ENCODE measurements at places on chromosomes 2 and 18.

GRCh38 chr2:124151691-124152090 lies 126.6 kb downstream of the CNTNAP5 start:
- DNase-seq: no peak

DNA sequence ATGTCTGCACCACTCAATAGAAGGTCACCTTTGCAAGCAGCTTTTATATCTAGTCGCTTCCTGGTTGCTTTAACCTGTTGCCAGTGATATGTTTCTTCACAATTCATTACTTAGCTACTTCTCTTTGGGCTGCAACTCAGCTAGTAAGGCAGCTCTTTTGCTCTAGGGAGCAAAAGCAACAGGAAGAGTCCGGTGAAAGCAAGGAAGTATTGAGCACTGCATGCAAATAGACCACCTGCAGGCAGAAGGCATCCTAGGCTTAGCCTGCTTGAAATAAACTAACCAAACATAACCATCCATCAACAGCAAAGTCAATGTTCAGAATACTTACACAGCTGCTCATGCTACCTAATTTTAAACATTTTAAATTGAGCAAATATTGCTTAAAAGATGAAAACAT lies 529.2 kb upstream of the LINC00305 start:
- no peak for DNase-seq

DNA sequence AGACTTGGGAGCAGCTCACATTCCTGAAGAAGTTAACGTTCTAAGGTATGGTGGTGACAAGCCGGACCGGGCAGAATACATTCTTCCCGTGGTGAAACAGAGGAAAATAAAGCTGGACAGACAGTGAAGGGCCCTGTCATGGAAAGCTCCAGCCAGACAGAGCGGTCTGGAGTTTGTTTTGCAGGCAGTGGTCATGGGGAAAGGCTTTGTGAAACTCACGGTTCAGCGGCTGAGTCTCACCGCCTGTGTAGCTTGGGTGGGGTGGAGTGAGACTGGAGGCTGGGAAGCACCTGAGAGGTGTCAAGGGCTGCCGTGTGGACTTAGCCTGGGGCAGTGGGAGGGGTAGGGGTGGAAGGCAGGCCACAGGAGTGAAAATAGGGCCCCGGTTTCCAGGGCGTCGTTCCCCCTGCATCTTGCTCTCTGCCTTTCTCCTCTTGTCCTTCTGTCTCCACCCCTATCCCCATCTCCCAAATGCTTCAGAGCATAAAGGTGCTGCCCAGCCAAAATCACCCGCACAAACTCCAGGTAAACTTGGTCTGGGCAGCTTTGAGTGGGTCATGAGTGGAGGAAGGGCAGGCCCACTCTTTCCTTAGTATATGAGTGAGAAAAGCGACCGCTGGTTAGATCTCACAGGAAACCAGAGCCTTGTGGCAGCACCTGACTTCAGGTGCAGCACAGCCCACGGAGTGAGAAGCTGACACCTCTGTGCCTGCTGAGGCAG lies 11.4 kb upstream of the SLC20A1 start:
- no peak for DNase-seq

DNA sequence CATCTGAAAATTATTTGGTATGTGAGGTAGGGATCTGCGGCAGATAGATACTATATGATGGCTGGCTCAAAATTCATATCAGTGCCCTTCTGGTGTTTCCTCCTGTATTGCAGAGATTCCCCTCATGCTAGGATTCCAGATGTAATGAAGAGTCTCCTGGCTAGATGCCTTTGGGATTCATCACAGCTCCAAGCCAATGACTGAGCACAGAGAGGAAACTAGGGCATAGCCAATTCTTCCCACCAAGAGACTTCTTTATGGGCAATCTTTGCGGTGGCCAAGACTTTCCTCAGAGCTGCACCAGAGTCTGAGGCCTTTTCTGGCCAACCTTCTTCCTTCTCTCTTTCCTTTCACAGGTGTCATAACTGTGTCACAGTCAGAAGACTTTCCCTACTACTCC lies 25.5 kb upstream of the CIB4 start:
- no peak for DNase-seq

GRCh38 chr18:30334781-30335180 lies 707.8 kb downstream of the DSC3 start:
- no peak for DNase-seq

- DNase-seq: no peak
Observed at GRCh38 chr2:30511122-30512083, 64.4 kb downstream of the LCLAT1 start.

GRCh38 chr18:44541781-44542180 lies 138.9 kb upstream of the SETBP1 start:
- DNase-seq: no peak

GRCh38 chr2:196170606-196171247 lies 651 bp downstream of the STK17B start:
- no peak for DNase-seq

- no peak for DNase-seq
Observed at GRCh38 chr2:235497096-235497495, 3.3 kb downstream of the AGAP1 start.

- DNase-seq: no peak
Observed at GRCh38 chr2:222468346-222468745, 44.0 kb downstream of the SGPP2 start.

GRCh38 chr2:144547494-144547893 lies 27.6 kb upstream of the ZEB2 start:
- DNase-seq: no peak

DNA sequence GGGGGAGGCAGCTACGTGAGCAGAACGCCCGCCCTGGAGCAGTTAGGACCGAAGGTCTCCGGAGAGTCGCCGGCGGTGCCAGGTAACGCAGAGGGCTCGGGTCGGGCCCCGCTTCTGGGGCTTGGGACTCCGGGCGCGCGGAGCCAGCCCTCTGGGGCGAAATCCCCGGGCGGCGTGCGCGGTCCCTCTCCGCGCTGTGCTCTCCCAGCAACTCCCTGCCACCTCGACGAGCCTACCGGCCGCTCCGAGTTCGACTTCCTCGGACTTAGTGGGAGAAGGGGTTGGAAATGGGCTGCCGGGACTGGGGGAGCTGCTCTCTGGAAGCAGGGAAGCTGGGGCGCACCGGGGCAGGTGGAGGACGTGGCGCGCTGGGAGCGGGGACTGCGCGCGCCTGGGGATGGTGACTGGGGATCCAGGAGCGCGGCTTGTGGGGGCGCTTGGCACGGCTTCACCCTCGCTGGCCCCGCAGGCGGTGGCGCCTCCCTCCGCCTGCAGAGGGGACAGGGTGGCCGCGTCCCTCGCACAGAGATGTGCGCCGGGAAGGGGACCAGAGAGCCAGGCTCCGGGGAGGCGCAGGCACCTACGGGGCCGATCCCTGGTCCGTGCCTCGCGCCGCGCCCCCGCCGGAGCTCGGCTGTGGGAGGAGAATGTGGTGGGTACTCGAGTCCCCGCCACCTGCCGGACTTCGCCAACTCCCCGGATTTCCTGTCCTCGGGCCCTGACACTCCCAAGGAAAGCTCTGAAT lies 688 bp downstream of the CDH20 start:
- DNase-seq: no peak

DNA sequence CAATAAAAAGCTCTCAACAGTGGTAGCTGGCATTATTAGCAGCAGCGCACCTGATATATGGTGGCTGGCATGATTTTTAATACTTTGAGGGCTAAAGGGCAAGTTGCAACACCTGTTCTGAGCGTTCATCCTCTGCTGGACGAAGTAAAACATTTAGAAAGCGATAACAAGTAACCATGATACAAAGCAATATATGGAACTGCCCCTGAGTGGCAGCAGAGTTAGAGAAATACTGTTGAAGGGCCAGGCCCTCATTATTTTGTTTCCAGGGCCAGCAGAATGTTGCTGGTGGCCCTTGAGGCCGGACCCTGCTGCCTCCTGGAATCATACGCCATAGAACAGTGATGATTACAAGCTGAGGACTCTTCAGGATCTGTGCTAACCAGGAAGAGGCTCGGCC lies 47.8 kb downstream of the ARHGEF4 start:
- no peak for DNase-seq

DNA sequence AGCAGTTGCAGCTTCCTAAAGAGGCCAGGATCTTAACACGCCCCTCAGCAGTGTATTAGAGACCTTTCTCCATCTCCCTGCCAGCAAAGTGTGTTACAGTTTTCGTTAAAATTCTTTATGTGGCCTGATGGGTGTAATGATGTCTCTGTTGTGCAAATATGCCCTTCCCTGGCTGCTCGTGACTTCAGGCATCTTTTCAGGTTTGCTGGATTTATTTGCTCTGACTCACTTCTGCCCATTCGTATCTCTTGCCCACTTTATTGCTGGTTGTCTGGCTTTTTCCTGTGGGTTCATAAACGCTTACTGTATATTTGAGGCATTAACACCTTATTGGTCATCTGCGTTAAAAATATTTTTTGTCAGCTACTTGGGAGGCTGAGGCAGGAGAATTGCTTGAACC lies 134.5 kb downstream of the ASB1 start:
- no peak for DNase-seq

DNA sequence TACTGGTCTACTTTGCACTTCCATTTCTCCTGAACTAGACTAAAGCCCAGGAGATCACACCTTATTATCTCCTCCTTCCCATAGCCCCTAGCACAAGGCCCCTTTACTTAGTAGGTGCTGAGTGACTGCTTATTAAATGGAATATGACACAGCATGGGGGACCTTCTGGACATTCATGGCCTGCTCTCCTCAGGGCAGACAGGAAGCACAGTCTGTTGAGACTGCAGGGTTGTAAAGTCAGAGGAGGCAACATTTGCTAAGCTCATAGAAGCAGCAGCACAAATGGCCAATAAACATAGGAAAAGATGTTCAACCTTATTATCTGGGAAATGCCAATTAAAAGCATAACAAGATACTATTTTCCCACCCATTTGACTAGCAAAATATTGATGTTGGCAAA lies 75.3 kb downstream of the DNMT3A start:
- no peak for DNase-seq

- DNase-seq: no peak
Observed at GRCh38 chr2:213740453-213740852, 456.2 kb downstream of the SPAG16 start.

- no peak for DNase-seq
Observed at GRCh38 chr2:62199392-62200125, 3.6 kb downstream of the B3GNT2 start.

GRCh38 chr2:763766-764525 lies 86.7 kb upstream of the TMEM18 start:
- no peak for DNase-seq

DNA sequence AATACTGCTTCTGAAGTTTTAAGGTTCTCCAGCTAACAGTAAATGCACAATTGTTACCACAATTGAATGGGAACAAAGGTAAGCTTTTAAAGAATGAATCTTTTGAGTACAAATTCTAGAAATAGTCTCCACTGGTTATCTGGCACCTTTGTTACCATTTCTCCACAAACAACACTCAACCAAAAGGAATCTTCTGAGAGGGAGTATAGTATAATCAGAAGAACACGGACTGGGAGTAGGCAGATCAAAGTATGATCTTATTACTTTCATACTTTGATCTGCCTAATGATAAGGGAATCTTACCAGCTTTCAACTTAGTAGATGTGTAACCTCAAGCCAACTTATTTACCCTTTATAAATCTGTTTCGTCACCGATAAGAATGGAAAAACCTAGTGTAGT lies 1.4 kb downstream of the CEP76 start:
- DNase-seq: no peak

DNA sequence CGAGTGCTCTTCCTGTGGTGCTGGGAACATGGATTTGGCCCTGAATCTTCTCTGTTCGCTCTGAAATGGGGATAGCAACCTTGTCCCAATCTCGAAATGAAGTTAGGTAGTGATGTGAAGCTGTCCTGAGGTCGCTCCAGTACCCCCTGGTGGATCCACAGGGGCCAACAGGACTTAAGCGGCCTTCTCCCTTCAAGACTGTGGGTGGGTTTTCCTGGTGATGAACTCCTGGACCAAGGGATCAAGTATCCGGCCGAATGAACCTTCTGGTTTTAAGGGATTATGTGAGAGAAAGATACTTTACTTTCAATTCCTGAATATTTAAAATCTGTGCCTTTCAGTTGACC lies 156.5 kb downstream of the NAPG start:
- no peak for DNase-seq

- DNase-seq: no peak
Observed at GRCh38 chr18:56696966-56697365, 45.8 kb downstream of the WDR7 start.

DNA sequence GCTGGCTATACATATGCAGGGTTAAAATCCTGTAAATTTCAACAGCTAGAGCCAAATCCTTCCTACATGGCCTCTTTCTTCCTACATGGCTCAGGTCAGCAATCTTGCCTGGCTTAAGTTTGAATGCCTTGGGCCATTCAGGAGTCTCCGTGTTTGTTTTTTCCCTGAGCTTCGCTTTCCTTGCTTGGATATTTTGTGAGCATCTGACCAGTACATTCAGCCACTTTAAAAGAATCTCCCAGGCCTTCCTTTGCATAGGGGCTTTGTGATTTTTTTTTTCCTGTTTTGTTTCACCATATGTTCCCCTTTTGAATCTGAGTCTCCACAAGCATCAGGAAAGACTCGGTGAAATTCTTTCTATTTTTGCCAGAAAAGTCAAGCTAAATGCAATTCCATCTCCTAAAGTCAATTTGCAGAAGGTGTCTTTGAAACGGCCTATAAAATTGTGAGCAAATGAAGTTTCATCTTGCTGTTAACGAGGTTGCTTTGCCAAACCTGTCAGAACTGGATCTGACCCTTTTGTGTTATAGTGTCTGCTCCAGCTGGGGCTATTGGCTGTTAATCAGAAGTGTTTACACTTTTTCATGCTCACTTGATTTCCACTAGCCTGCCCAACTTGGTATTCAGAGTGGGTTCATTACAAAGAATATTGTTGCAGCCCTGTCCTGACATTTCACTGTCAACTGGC lies 256.9 kb downstream of the DCC start:
- no peak for DNase-seq

DNA sequence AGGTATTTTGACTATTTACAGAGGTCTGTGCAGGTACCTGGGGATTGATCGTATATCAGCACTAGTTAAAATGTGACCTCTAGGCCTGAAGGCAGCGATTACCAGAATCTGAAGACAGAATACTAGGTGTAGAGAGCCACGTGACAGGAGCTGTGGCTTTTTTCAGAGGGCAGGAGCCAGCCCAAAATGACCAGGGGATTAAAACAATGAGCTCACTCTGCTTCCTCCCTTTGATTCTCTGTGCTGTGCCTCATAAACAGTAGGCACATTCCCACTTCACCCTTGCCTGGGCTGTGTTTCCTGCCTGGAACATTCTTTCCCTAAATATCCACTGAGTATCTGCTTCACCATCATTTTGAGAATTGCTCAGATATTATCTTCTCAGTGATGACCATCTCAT lies 15.2 kb downstream of the ITGAV start:
- no peak for DNase-seq

- DNase-seq: no peak
Observed at GRCh38 chr18:23350188-23350587, 102.9 kb upstream of the RIOK3 start.

DNA sequence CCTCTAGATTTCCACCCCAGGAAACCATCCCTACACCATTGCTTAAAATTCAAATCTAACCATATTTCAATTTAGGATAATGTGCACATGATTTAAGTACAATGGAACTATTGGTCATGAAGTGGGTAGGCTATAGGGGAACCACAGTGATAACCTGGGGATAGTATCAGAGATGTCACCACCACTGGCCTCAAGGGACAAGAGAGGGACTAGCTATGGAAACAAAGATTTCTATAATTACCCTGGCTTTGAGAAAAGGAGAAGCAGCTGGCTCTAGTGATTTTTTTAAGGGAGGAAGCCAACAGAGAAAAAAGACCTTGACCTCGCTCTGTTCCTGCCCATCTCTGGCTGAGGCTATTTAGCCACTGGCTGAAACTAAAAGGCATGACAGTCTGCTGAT lies 132.0 kb downstream of the MEP1B start:
- DNase-seq: no peak
